ENCODE measurements at places on chromosomes 6 and 20.

GRCh38 chr6:163708466-163708865 lies 293.9 kb downstream of the QKI start:
- DNase-seq = no peak

- DNase-seq = no peak
Measured at GRCh38 chr6:89132057-89132456, 13.8 kb upstream of the PM20D2 start.

DNA sequence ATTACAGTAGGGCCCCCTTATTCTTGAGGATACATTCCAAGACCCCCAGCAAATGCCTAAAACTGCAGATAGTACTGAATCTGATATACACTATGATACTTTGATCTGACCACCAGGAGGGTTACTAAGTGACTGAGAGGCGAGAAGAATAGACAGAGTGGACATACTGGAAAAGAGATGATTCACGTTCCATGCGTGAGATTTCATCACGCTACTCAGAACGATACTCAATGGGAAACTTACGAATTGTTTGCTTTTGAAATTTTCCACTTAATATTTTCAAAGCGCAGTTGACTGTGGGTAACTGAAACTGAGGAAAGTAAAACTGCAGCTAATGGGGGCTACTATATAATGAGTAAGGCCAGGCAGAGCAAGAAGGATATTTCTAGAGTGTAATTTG lies 60.8 kb downstream of the STX11 start:
- DNase-seq = no peak

GRCh38 chr20:20398123-20398522 lies 30.2 kb downstream of the INSM1 start:
- DNase-seq = no peak

GRCh38 chr6:187210-187861 lies 105.0 kb upstream of the DUSP22 start:
- no peak for DNase-seq

DNA sequence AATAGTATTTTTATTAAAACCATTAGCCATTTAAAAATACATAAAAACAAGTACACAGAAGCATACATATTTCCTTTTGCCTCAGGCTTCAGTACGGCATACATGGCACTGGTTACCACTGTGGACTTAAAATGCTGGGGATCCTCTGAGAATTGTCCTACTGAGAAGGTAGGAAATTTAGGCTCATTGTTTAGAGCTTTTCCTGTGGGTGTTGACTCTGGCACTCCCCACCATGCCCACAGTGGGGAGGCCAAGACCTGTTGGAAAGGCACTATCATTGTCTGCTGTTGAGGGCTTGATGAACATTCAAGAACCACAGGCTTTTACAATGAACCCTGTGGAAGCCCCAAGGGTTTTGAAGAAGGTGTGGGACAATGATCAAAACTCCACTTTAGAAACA lies 473.4 kb downstream of the BTBD3 start:
- no peak for DNase-seq

GRCh38 chr6:36862164-36862847 lies 12.3 kb downstream of the PPIL1 start:
- no peak for DNase-seq

- no peak for DNase-seq
Measured at GRCh38 chr6:94668876-94669275, 908.5 kb upstream of the MANEA start.

DNA sequence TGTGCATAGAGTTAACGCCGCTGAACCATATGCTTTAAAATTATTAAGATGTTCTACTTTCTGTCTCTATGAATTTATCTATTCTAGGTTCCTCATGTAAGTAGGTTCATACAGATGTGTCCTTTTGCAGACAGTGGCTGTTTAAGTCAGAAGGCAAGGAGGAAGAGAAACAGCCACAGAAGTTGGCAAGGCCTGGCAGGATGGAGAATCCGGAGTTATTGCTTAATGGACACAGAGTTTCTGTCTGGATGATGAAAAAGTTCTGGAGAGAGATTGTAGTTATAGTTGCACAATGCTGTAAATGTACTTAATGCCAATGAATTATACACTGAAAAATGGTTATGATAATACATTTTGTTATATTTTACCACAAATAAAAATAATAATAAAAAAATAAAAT lies 283.6 kb upstream of the CNR1 start:
- DNase-seq = no peak

DNA sequence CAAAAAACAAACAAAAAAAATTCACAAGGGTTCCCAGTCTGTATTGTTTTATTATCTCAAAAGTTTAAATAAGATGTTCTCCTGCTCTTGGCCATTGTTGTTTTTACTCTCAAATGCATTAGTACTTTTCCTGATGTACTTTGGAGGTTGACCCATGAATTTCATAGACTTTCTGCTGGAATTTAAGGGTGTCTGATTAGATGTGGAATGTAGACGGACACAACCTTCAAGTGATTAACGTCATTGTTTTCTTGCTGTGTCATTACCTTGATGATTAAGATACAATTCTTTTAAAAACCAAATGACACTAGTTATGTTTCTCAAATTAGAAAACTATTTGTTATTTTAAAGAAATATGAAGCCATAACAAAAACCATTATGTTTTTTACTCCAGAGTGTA lies 421.4 kb upstream of the RUNX2 start:
- DNase-seq = no peak

DNA sequence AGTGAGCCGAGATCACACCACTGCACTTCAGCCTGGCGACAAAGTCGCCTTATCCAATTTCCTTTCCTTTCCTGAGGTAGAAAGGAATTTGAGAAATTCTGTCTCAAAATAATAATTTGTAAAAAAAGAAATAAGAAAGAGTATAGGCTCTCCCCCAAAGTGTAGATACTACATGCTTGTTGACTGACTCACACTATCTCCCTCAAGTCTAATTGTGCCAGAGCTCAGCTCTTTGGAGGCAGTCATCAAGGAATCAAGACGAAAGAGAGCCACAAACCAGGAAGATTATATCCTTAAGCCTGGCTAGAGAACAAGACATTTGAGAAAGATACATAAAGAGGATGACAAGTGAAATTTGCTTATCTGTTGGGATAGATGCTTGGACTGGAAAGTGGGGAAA lies 3.7 kb upstream of the FKBPL start:
- no peak for DNase-seq

GRCh38 chr6:130229645-130230044 lies 6.9 kb upstream of the SAMD3 start:
- no peak for DNase-seq

DNA sequence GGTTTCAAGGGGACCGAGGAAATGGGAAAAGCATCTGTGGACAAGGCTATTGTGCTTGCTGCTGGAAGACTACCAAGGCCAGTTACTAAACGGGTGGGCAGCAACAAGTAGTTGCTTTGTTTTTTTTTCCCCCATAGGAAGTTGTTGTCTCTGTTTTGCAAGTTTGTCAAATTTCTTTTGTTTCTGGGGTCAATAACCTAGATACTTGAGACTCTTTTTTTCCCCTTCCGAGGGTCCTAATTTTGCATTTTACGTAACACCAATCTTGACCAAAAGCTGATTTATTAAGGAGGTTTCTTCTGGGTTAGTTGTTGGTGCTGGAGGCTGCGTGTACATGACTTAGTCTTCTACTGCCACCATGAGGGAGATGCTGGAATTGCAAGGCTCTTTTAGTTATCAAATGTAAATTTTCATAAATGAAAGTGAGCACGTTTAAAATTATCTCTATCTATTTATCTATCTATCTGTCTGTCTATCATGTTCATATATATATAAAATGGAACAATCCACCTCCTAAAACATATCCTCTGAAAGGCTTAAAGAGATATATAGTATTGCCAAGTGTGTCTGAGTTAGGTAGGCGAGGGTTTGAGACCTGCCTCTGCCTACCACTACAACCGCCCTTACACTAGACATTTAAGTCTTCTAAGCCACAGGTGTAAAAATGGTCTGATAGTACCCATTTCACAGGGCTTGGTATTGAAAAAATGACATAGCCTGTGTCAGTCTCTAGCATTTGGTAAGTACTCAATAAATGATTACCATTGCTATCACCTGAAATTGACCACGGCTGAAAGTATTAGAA lies 60.2 kb downstream of the GCLC start:
- no peak for DNase-seq

GRCh38 chr20:5592165-5592564 lies 158.0 kb upstream of the SHLD1 start:
- no peak for DNase-seq

GRCh38 chr6:62999796-63000195 lies 211.5 kb upstream of the FKBP1C start:
- DNase-seq = no peak

DNA sequence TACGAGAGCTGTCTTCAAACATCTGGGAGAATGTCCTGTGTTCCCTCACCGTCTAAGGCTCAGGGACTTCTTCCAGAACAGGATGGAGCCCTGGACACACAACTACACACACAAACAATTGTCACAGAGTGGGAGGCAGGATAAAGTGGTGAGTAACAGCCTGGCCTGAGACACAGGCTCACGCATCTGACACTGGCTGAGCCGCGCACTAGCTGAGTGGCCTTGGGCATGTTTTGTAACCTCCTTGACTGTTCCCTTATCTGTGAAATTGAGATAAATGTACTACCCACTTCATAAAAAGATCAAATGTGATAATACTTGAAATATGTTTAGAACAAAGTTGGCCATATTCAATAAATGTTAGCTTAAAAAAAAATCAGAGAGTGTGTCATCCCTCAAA lies 132.4 kb upstream of the ARMC2 start:
- no peak for DNase-seq

DNA sequence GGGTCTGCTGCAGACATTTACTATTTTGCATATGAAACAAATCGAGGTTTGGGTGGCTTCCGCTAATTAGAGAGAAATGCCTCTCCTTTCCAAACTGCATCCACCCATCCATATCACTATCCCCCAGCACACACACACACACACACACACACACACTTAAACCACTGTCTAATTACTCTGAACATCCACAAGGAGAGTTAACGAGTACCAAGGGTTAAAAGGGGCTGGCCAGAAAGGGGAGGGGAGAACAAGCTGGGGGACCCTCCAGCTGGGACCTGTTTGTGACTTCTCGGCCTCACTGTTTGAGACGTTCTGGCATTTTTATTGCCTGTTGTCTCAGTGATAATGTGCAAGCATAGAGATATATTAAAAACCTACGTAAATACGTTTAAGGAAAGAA lies 261.2 kb downstream of the FOXC1 start:
- no peak for DNase-seq

- DNase-seq = no peak
Measured at GRCh38 chr6:2665146-2666070, 85.3 kb downstream of the MYLK4 start.

DNA sequence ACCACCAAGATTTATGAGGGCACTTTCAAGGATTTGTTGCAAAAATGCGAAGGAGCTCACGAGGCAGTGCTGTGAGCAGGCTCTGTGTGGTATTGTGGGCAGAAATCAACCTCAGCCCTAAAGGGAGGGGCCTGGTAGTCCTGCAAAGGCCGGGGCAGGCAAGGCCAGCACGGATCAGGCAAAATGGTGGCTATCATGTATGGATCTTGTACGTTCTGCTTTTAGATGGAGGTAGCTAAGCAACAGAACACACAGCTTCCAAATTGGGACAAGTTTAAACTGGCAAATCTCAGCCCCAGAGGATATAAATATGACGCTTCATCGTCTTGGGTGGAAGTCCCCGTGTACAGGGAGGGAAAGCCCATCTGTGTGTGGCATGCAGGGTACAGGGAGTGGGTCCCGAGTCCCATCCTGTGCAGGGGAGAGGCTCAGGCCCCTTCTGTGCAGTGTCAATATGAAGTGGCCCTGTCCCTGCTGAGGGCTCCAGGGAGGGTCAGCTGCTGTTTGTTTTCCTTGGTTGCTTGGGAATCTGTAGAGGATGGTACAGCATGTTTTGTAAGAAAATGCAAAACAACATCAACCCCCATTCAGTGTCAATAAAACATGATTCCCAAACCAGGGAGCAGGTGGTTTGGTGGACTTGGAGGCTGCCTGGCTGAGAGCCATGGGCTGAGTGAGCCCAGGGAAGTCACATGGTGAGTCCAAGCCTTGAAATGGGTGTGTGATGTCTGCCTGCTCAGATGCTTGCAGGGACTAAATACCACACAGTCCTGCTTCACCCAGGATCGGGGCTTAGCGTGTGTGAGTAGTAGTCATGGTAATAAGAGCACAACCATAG lies 113.0 kb downstream of the SYCP2 start:
- DNase-seq = no peak

Data from iPS DF 6.9 (cell line).